Chondrocyte (in vitro differentiated cells): ENCODE measurements at places on chromosomes 5 and 9. TPM values are rescaled to one million over a fixed set of nuclear protein-coding genes. Genes with fewer than 3 reads are reported as not detected.

OGN gene
- 27.4 to 72.6 TPM (median 30.3 TPM) in 3 replicates for total RNA-seq

ACER2 gene
- total RNA-seq: 0.48 to 0.79 TPM (median 0.65 TPM) in 3 replicates

ADCY2 gene
- 0.36 to 0.95 TPM in 2 of 3 replicates, not detected in the other for total RNA-seq

TMEM252 gene
- not detected in 3 replicates for total RNA-seq

ARL14EPL gene
- not detected in 3 replicates for total RNA-seq

TMEFF1 gene
- 1.3 to 3.1 TPM (median 3.0 TPM) in 3 replicates for total RNA-seq

DOCK2 gene
- total RNA-seq: 2.0 to 11.8 TPM (median 3.1 TPM) in 3 replicates

CKMT2 gene
- total RNA-seq: not detected in 3 replicates

SHOC1 gene
- total RNA-seq: not detected in 3 replicates

GABBR2 gene
- total RNA-seq: 0.12 TPM in 1 of 3 replicates, not detected in the others

CENPH gene
- total RNA-seq: 4.5 to 9.2 TPM (median 4.7 TPM) in 3 replicates

GRCh38 chr5:129244478-129244877 is 149.9 kb downstream of the ISOC1 start:
- no peak overlapping the region for H3K27ac ChIP-seq
- no peaks in the 10 kb centered on the region for H3K36me3 ChIP-seq
- no peaks in the 10 kb centered on the region for H3K4me1 ChIP-seq
- H3K27me3 ChIP-seq: peaks cover 9% of the 10 kb centered on the region
- no peak overlapping the region for H3K4me3 ChIP-seq
- no peak for DNase-seq

DNA sequence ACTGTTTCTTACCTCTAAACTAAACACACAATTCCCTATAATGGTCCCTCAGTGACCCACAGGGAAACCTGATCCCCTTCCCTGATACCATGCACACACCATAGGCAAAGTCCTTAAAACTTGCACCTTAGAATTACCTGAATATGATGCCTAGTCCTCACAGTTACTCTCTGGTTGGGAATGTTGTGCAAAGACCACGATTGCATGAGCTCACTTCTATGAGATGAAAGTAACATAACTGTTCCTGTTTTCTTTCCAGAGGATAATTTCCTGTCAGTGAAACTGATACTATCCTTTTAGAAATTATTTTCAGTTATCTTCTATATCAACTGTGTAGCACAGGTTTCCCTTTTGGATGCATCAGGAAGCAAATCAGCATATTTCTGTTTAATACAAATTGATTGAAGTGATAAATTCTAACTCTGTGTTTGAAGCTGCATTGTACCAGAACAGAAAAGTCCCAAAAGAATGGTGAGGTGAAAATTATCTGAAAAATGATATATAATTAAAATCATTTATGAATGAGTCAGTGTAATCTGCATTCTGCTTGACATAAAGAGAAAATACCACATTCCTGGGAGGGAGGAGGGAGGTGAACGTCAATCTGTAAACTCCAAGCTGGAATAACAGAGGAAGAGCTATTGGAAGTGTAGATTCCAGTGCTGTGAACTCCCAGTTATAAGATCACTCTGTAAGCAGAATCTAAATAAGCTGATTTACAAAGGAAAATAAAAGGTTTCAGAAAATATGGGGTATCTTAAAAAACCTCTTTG is 51.2 kb upstream of the TNFAIP8 start:
- peaks cover 60% of the 10 kb centered on the region for H3K4me1 ChIP-seq
- H3K36me3 ChIP-seq: no peaks in the 10 kb centered on the region
- no peak overlapping the region for H3K4me3 ChIP-seq
- H3K27ac ChIP-seq: peak overlapping the region; percentile 88
- no peaks in the 10 kb centered on the region for H3K27me3 ChIP-seq

GRCh38 chr9:104494808-104495207 is 9.3 kb upstream of the OR13F1 start:
- H3K36me3 ChIP-seq: no peaks in the 10 kb centered on the region
- no peaks in the 10 kb centered on the region for H3K27me3 ChIP-seq
- no peak overlapping the region for H3K27ac ChIP-seq
- no peaks in the 10 kb centered on the region for H3K4me1 ChIP-seq
- no peak overlapping the region for H3K4me3 ChIP-seq
- no peak for DNase-seq

DNA sequence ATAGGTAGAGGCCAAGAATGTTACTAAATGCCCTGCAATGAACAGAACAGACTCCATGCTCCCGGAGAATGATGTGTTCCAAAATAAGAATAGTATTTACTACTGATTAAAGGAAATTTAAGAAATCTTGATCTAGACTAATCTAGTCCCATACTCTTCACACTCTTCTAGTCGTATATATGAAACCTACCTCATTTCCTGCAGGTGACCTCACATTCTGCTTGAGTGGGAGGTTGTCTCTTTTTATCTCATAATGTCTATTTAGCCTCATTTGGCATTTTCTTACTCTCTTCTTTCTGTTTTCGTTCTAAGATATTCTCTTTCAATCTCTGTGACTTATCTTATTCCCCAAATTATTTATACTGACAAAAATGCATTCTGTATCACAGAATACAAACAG is 9.2 kb upstream of the SHOC1 start:
- no peak overlapping the region for H3K27ac ChIP-seq
- no peak overlapping the region for H3K4me3 ChIP-seq
- H3K36me3 ChIP-seq: no peaks in the 10 kb centered on the region
- peaks cover 12% of the 10 kb centered on the region for H3K4me1 ChIP-seq

- H3K27me3 ChIP-seq: peaks cover 70% of the 10 kb centered on the region
- no peak for DNase-seq
- peaks cover 3% of the 10 kb centered on the region for H3K36me3 ChIP-seq
- no peak overlapping the region for H3K4me3 ChIP-seq
- H3K4me1 ChIP-seq: peaks cover 19% of the 10 kb centered on the region
- no peak overlapping the region for H3K27ac ChIP-seq
Measured at GRCh38 chr9:124017051-124017928, 5.7 kb downstream of the LHX2 start.

DNA sequence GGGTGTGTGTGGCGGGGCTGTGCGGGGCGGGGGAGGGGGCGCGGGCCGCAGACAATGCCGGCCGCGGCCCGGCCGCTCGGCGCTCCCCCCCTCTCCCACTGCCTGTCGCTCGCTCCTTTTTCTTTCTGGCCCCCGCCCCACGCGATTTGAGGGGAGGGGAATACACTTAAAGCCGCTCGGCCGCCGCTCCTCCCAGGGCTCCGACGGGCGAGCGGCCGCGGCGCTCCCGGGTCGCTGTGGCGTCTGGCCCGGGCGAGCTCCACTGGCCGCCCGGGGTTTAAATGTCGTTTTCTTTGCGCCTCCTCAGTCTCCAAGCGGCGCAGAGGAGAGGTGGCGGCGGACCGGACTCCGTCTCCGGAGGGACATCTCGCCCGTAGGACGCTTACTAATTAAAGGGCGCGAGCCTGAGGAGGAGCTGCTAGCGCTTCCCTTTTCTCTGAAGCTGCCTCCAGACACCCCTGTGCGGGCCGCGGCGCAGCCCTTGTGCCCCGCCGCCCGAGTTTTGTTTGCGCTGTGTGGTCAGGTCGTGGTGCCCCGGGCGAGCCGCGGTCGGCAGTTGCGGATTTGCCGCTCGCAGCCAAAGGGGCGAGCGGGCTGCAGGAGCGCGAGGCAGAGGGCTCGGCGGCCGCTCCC is 1.4 kb downstream of the ZSWIM6 start:
- DNase-seq: no peak
- H3K27me3 ChIP-seq: no peaks in the 10 kb centered on the region
- peak overlapping the region; percentile 66 for H3K27ac ChIP-seq
- peaks cover 57% of the 10 kb centered on the region for H3K4me1 ChIP-seq
- H3K4me3 ChIP-seq: peak overlapping the region; percentile 85

- H3K4me1 ChIP-seq: no peaks in the 10 kb centered on the region
- peaks cover 10% of the 10 kb centered on the region for H3K27me3 ChIP-seq
- H3K4me3 ChIP-seq: no peak overlapping the region
- no peak overlapping the region for H3K27ac ChIP-seq
Measured at GRCh38 chr5:137174196-137174595, 324.9 kb downstream of the SPOCK1 start.

DNA sequence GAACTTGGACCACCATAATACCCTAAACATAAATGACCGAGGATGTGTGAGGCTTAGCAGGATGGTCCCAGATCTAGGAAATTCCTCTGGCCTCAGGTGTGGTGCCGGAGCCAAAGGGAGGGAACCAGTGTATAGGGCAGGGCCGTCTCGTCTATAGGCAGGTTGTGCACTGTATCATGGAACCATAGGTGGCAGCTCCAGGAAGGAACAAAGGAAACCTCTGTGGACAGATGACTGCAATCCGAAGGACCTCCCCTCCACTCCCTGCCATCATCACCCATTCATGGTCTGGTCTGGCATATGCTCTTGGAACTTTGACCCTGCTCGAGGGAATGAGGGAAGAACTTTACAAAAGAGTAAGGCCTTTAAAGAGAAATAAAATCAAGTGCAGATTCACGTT is 2.9 kb upstream of the MACIR start:
- no peak overlapping the region for H3K27ac ChIP-seq
- no peak overlapping the region for H3K4me3 ChIP-seq
- no peaks in the 10 kb centered on the region for H3K27me3 ChIP-seq
- H3K4me1 ChIP-seq: peaks cover 17% of the 10 kb centered on the region

GRCh38 chr5:139394654-139395566 is at the start of gene PROB1:
Gene PROB1 (minus strand): TSS chr5:139395104. CDS start chr5:139395081, 23 bp downstream.
- no peak within 1 kb of the TSS for H3K27ac ChIP-seq
- H3K4me3 ChIP-seq: peak within 1 kb of the TSS; percentile 75
- H3K27me3 ChIP-seq: no peaks in the 10 kb centered on the region
- peaks cover 1% of the 10 kb centered on the region for H3K36me3 ChIP-seq
- peak; percentile 76 for DNase-seq

- peak overlapping the region; percentile 82 for H3K27ac ChIP-seq
- H3K4me3 ChIP-seq: no peak overlapping the region
- no peaks in the 10 kb centered on the region for H3K27me3 ChIP-seq
Measured at GRCh38 chr5:52893105-52893504, 96.0 kb upstream of the ITGA2 start.

DNA sequence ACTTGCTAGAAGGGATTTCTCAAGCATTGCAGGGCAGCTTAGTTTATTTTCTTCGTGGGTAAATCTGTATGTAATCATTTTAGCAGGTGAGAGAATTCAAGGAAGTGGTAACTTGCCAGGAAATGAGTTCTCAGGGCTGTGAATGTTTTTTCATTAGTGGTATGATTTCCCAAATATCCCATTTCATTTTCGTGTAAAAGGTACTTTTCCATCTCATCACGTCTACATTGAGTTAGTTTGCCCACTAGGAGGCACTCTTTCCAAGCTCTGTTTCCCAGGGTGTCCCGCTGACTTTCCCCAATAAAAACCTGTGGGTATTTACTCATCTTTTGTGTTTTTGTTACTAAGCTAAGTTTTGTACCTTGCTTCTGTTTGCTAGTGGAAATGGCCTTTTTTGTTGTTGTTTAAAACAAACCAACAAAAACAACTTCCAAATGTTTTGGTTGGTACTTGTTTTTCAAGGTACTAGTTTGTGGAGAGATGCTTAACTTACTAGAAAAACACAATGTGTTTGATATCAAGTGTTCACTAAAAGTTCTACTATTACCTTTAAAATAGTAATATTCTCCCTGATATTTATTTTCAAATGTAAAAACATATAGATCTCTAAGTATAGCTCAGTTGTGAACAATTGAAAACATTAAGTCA is 373.6 kb downstream of the ADGRV1 start:
- DNase-seq: no peak
- no peak overlapping the region for H3K27ac ChIP-seq
- H3K36me3 ChIP-seq: peaks cover 5% of the 10 kb centered on the region
- H3K4me1 ChIP-seq: peaks cover 22% of the 10 kb centered on the region
- no peaks in the 10 kb centered on the region for H3K27me3 ChIP-seq
- H3K4me3 ChIP-seq: no peak overlapping the region

- no peaks in the 10 kb centered on the region for H3K27me3 ChIP-seq
- H3K4me1 ChIP-seq: no peaks in the 10 kb centered on the region
- no peak overlapping the region for H3K27ac ChIP-seq
- H3K4me3 ChIP-seq: no peak overlapping the region
Measured at GRCh38 chr5:107074996-107075395, 595.7 kb downstream of the EFNA5 start.

GRCh38 chr5:141637767-141638419 is 1.1 kb downstream of the RELL2 start:
- H3K36me3 ChIP-seq: peaks cover 7% of the 10 kb centered on the region
- DNase-seq: no peak
- H3K27me3 ChIP-seq: no peaks in the 10 kb centered on the region
- H3K4me3 ChIP-seq: peak overlapping the region; percentile 88

- H3K4me1 ChIP-seq: peaks cover 40% of the 10 kb centered on the region
- no peaks in the 10 kb centered on the region for H3K36me3 ChIP-seq
- no peak overlapping the region for H3K4me3 ChIP-seq
- H3K27ac ChIP-seq: no peak overlapping the region
- no peak for DNase-seq
- no peaks in the 10 kb centered on the region for H3K27me3 ChIP-seq
Measured at GRCh38 chr5:134460551-134460950, 48.9 kb upstream of the CDKN2AIPNL start.

GRCh38 chr5:68172314-68172713 is 43.2 kb upstream of the PIK3R1 start:
- DNase-seq: no peak
- no peak overlapping the region for H3K27ac ChIP-seq
- H3K27me3 ChIP-seq: no peaks in the 10 kb centered on the region
- H3K36me3 ChIP-seq: no peaks in the 10 kb centered on the region
- no peak overlapping the region for H3K4me3 ChIP-seq
- H3K4me1 ChIP-seq: peaks cover 18% of the 10 kb centered on the region

DNA sequence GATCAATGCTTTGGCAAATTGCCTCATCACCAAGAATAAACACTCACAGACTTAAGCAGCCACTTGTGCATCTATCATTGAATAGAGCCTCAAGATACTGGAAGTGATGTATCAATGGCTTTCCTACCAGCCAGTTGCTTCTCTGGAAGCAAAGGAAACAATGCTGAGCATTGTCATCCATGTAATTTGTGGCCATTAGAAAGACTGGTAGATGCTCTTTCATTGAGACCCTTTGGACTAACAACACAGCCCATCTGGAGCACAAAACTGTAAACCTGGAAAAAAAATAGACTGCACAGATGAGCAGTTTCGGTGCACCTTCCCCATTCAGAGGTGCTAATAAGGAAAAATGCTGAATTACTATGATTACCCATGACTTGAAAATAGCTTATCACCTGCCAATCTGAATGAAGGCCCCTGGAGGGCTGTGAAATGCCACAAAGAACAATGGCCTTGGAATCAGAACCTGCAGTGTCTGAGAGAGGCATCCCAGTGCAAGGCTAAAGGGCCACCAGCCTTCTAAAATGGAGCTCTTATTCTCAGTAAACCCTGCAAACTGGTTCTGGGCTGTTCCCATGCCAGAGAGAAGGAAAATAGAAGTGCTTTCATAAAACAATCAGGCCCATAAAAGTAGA is 127.5 kb downstream of the RFK start:
- no peak for DNase-seq
- H3K27me3 ChIP-seq: peaks cover 4% of the 10 kb centered on the region
- H3K4me1 ChIP-seq: peaks cover 10% of the 10 kb centered on the region
- H3K36me3 ChIP-seq: peaks cover 2% of the 10 kb centered on the region

DNA sequence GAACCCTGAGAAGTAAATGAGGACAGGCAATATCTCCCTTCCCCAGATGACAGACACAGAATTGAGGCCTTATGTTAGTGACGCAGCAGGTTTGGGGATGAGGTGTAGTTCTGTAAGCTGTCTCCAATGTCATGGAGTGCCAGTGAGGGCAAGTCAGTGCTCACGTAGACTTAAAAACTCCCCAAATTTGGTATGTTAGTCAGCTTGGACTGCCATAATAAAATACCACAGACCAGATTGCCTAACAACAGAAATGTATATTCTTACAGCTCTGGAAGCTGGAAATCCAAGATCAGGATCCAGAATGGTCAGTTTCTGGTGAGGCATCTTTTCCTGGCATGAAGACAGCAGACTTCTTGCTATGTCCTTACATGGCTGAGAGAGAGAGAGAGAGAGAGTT is 14.9 kb downstream of the FOXI1 start:
- no peak for DNase-seq
- H3K4me1 ChIP-seq: peaks cover 12% of the 10 kb centered on the region
- H3K36me3 ChIP-seq: no peaks in the 10 kb centered on the region
- no peak overlapping the region for H3K4me3 ChIP-seq
